ENCODE measurements at places on chromosomes 5 and 9.

DNA sequence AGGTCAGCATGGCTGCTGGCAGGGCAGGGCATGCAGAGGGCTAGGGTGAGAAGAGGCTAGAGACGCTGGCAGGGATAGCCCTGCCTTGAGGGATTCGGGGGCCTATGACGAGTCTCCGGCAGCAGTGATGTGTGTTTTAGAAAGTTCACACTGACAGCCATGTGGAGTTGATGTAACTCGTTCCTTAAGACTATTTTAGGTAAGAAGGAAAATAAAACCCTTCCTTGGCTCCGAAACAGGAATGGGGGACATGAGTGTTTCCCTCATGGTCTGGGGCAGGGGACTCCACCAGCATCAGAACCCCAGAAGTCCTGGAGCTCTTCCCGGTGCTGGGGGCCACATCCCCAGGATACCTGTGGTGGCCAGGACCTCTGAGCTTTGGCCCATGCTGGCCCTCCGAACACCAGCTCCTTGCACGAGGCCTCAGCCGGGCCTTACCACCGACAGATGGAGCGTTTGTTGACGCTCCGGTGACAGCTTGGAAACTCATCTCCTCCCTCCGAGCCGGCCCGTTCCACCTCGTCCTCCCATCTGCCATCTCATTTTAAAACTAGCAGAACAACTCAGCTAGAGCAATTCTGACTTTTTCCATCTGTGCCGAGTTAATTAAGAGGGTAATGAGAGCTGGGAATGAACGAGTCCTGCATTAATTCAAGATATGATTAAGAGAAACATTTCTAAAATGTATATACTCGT is 337.7 kb downstream of the CDK5RAP2 start:
- no peak for DNase-seq

DNA sequence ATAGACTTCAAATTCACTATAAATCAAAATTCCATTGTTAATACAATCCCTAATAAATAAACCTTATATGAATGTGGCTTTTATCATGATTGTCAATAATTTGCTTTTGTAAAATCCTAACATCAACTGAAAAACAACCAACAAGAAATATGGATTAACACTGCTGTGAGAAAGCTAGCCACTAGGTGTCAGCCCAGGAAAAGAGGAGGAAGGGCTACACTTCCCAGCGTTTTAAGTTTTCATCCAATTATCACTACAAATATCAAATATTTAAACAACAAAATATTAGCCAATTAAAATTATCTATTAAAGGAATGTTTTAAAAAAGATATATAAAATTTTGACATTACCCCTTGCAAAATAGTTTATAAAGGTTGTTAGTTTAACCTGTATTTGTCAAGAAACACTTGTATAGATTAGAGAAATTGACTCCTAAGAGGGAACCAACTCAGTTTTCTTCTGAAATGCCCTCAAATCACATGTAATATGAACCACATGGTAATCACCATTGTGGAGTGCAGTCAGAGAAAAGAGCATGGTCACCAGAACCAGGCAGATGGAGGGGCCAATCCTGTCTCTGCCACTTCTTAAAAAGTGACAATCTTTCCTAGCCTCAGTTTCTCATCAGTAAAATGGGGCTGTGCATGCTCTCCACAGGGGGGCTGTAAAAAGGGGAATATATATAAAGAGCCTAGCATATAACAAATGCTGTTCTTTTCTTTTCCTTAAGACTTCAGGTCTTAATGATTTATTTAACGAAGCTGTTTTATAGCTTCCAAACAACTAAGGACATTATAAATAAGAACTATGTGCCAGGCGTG is 188.2 kb downstream of the CRB2 start:
- DNase-seq: no peak

DNA sequence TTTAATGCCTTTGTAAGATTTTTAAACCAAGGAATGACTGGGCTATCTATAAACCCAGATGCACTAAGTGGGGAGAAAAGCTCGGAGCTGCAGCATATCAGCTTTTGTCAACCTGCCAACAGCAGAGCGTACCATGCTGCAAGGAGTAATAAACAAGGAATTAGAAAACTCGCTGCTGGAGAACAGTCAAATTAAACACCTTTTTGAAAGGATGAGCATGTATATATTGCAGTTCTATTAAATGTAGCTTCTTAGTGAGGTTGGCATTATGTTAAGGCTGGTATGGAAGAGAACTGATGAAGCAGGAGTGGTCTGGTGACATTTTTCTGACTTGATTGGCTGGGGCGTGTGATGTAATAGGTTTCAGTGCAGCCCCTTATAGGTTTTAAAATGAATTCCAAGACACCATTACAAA is 74.7 kb downstream of the PIK3R1 start:
- DNase-seq: no peak

DNA sequence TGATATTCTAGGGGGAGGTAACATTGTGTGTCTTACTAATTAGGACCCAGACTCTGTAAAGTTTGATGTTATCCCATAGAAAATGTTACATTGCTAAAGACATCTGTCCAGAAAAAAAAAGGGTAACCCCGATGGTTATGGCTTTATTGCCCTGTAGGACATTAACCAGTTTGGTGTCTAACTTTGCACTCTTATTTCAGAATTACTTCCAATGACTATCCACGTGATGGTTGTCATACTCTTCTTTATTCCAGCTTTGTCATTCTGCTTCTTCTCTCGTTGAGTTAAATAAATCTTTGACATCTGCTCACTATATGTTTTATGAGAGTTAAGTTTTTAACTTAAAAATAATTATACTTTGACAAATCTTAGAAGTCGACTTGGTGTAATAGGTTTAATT is 180.4 kb upstream of the ANKRD55 start:
- no peak for DNase-seq

- no peak for DNase-seq
These were observed 22.8 kb downstream of the CSNK1A1 start for GRCh38 chr5:149528281-149529060.

Measured in activated naive CD4-positive, alpha-beta T cell treated with Interleukin-2 at 50 U/mL for 16 hours (primary cell).